ENCODE measurements at places on chromosomes 3 and 15.

GRCh38 chr3:49263159-49263889 lies 13.7 kb downstream of the C3orf62 start:
- H3K4me1 ChIP-seq = no peaks in the 10 kb centered on the region
- no peaks in the 10 kb centered on the region for H3K27me3 ChIP-seq
- H3K4me3 ChIP-seq = no peak overlapping the region
- DNase-seq = no peak
- no peaks in the 10 kb centered on the region for H3K36me3 ChIP-seq

DNA sequence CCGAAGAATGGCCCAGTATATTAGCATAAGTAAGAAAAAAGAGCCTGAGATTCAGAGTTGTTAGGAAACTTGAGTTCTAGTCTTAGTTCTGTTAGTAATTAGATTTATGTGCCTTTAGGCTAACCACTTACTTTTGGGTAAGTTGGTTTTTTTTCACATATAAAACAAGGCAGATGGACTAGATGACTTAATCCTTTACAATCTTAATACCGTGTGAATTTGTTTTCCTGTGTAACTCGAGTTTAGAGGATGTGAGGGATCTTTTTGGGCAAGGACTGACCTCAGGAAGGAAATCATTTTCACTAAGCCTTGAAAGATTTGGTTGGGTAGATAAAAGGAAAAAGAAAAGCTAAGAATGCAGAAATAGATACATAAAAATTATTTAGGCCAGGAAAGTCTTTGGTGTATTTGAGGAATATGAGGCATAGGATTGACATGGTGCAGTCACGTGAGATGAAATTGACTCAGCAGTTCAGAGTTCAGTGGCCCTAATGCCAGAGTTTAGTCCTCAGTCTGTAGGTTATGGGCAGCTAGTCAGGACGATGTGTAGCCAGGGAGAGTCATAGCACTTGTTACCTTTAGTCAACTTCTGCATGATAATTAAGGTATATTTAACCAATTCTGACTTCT lies 34.6 kb downstream of the PAK2 start:
- no peak overlapping the region for H3K4me3 ChIP-seq
- H3K36me3 ChIP-seq = no peaks in the 10 kb centered on the region
- H3K27ac ChIP-seq = no peak overlapping the region

GRCh38 chr3:11545186-11545851 lies 98.4 kb downstream of the VGLL4 start:
- no peak overlapping the region for H3K4me3 ChIP-seq
- H3K27me3 ChIP-seq = no peaks in the 10 kb centered on the region
- H3K4me1 ChIP-seq = peaks cover 36% of the 10 kb centered on the region
- H3K36me3 ChIP-seq = no peaks in the 10 kb centered on the region
- peak overlapping the region; percentile 57 for H3K27ac ChIP-seq

- no peak for DNase-seq
- no peak overlapping the region for H3K27ac ChIP-seq
- H3K27me3 ChIP-seq = no peaks in the 10 kb centered on the region
- H3K4me1 ChIP-seq = no peaks in the 10 kb centered on the region
Observed at GRCh38 chr15:51812598-51812997, 16.9 kb upstream of the TMOD3 start.

GRCh38 chr3:12155828-12156227 lies 2.9 kb downstream of the TIMP4 start:
- H3K27ac ChIP-seq = peak overlapping the region; percentile 74
- no peak for DNase-seq
- H3K4me3 ChIP-seq = no peak overlapping the region
- H3K36me3 ChIP-seq = peaks cover 3% of the 10 kb centered on the region

- no peak for DNase-seq
- peaks cover 22% of the 10 kb centered on the region for H3K36me3 ChIP-seq
- peak overlapping the region; percentile 45 for H3K27ac ChIP-seq
- no peak overlapping the region for H3K4me3 ChIP-seq
- H3K4me1 ChIP-seq = peaks cover 24% of the 10 kb centered on the region
Observed at GRCh38 chr15:101179341-101180153, 72.3 kb downstream of the CHSY1 start.

DNA sequence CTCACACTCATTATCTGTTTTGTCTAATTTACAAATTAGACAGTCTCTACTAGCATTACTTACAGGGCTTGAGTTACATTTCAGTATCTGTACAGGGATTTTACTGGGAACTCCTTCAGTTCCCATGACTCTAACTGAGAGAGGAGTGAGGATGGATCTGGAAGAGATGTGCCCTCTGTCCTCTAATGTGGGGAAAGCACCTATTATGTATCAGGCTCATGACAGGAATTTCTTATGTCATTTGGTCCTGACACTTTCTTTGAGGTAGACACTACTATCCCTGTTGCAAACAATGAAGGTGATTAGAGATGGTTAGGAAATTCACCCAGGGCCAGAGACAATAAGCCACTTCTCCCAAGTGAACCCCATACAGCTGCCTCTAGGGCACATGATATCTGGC lies 10.9 kb upstream of the NCKIPSD start:
- peaks cover 22% of the 10 kb centered on the region for H3K36me3 ChIP-seq
- H3K27me3 ChIP-seq = no peaks in the 10 kb centered on the region
- no peak for DNase-seq
- peak overlapping the region; percentile 83 for H3K27ac ChIP-seq
- peaks cover 7% of the 10 kb centered on the region for H3K4me1 ChIP-seq
- H3K4me3 ChIP-seq = no peak overlapping the region

GRCh38 chr3:44128057-44128775 lies 113.5 kb upstream of the TOPAZ1 start:
- DNase-seq = no peak
- no peaks in the 10 kb centered on the region for H3K36me3 ChIP-seq
- H3K4me3 ChIP-seq = no peak overlapping the region

DNA sequence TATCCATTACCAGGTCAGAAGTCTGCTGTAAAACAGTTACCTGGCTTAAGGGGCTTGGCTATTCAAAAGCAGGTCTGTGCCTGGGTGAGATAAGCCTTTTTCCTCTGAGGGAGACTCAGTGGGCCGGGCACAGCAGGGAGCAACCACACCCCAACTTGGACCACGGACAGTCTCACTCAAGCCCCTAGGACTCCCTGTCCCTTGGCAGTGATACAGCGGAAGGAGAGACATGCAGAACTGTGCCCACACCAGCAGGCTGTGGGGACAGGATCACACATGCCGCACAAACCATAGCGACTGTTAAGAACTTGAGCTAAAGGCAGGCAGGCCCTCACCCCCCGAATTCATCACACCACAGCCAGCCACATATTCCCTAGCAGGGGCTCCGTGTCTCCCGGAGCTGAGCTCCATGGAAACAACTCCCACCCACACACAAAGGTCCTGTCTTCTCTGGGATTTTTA lies 2.8 kb upstream of the GP5 start:
- DNase-seq = peak; percentile 37
- H3K27me3 ChIP-seq = peaks cover 12% of the 10 kb centered on the region
- no peak overlapping the region for H3K4me3 ChIP-seq
- no peaks in the 10 kb centered on the region for H3K4me1 ChIP-seq
- H3K27ac ChIP-seq = no peak overlapping the region
- H3K36me3 ChIP-seq = peaks cover 7% of the 10 kb centered on the region

DNA sequence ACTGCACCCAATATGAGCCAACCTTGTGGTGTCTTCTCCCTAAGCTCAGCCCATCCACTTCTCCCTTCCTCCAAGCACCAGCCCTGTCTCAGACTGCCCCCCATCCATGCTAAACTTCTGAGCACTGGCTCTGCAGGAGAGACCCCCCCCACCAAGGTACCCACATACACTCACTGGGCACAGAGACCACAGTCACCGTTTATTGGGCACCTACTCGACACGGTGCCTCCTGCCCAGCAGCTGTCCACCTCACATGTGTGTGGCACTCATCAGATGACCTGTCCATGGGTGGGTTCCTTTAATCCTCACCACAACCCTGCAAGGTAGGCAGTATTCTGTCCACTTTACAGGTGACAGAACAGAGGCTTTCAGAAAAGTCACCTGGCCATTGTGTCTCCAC lies 22.3 kb upstream of the SFMBT1 start:
- peaks cover 2% of the 10 kb centered on the region for H3K27me3 ChIP-seq
- H3K36me3 ChIP-seq = no peaks in the 10 kb centered on the region
- no peak overlapping the region for H3K4me3 ChIP-seq
- no peak for DNase-seq
- peaks cover 15% of the 10 kb centered on the region for H3K4me1 ChIP-seq
- no peak overlapping the region for H3K27ac ChIP-seq

Data from tibial artery (tissue), 4 donors.